ENCODE measurements at places on chromosomes 4 and X.

- peak; percentile 7 for DNase-seq
These were observed 1.8 kb downstream of the SPIN4 start for GRCh38 chrX:63349307-63349706.

GRCh38 chrX:19046343-19047215 is 62.7 kb upstream of the PHKA2 start:
- DNase-seq, result no peak

- DNase-seq, result no peak
These were observed 4.4 kb upstream of the PRDM8 start for GRCh38 chr4:80192937-80193336.

DNA sequence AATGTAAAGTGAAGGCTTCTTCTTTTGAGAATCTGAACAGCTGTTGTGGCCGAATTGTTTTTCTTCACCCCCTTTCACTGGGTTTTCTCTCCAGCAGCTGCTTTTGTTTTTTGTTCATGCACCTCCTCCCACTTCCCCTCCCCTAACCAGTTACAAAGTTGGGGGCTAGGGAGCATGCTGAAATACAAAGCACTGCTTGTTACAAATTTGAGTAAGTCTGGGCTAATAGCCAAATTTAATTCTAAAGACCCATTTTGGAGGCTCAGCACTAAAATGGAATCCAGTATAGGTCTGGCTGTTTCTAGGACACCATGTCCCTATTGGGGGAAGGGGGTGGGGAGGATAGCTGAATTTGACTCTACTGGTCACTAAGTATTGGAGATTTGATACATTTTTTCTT is 89.2 kb upstream of the GPM6B start:
- DNase-seq, result peak; percentile 50

- DNase-seq, result no peak
These were observed 174.1 kb downstream of the COX18 start for GRCh38 chr4:72895408-72895807.

GRCh38 chr4:112514647-112515197 is 1.3 kb downstream of the NEUROG2 start:
- DNase-seq, result no peak

DNA sequence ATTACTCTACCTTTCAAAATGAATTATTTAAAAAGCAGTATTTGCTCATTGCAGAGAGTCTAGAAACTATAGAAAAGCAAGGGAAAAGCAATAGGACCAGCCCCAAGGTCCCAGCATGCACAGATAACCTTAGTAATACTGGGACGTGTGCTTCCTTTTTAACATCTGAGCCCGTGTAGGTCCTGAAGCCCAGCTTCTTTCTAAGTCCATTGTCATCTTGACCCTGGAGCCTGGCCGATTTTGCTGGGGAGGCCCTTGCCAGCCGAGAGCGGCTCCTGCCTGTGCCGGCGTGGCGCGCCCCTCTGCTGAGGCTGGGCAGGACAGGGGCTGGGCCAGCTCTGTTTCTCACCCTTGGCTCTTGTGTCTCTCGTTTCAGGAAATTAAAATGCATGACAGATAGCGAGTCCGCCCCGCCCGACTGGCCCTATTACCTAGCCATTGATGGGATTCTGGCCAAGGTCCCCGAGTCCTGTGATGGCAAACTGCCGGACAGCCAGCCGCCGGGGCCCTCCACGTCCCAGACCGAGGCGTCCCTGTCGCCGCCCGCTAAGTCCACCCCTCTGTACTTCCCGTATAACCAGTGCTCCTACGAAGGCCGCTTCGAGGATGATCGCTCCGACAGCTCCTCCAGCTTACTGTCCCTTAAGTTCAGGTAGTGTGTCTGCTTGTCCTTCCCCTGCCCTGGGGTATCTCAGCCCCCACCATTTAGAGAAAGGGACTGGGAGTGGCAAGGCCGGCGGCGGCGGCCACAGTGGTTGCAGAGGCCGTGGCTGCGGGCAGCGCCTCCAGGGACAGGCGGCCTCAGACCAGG is 4.1 kb downstream of the MSANTD1 start:
- no peak for DNase-seq

DNA sequence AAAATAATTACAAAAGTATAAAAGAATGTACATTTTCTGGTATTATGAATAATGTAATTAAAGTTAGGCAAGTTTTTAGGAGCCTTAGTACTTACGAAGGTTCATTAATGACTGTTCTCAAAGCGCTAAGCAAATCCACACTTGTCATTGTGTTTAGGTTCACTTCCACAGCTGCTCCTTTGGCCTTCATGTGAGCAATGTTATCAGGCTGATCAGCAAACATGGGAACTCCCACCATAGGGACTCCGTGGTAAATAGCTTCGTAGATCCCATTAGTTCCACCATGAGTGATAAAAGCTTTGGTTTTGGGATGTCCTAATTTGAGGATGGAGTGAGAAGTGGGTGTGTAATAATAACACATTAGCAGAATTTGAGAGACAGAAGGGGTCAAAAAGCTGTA is 45.1 kb downstream of the UGT2A2 start:
- DNase-seq, result no peak

GRCh38 chr4:37958932-37959331 is 1.3 kb upstream of the PTTG2 start:
- no peak for DNase-seq

- no peak for DNase-seq
These were observed 143.4 kb downstream of the CPEB2 start for GRCh38 chr4:15145709-15146108.

DNA sequence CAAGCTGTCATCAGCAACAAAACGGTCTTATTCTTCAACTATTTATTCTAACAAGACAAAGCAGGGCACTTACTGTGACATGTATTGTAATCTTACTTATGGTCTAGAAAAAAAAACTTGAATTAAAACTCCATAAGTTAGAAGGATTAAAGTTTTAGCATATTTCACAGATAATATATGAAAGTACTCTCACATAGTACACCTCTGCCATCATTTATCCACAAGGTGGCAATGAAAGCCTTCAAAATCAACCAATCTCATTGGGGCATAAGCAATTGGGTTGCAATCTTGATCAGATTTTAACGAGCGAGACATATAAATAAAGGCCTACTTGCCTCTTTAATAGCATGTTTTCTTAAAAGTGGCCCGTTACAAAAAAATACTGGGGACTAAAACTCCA is 1382.9 kb downstream of the FAM133A start:
- DNase-seq, result no peak

DNA sequence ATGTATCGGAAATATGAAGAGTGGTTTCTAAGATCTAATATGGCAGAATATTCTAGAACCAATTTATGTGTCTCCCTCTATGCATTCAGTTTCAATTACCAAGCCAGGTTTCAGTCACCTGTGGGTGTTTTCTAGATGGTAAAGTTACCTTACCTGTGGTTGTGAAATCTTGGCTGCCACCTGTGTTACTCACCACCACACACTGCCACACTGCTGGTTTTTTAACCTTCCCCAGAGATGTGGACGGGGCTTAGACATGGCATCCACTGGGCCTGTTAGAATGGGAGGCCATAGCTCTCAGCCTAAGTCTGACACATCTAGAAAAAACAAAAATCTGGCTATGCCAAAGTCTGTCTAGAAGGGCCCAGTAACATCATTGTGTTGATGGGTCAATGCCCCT is 896.5 kb upstream of the PABPC4L start:
- no peak for DNase-seq

- no peak for DNase-seq
These were observed 69.2 kb downstream of the SRPX start for GRCh38 chrX:38151441-38151840.
